Heart left ventricle (tissue), 16 donors: ENCODE measurements at places on chromosomes 5 and 9. TPM values are rescaled to one million over a fixed set of nuclear protein-coding genes. Genes with fewer than 3 reads are reported as not detected.

Gene IL33
- 19.0 TPM for total RNA-seq

Gene SMIM33
- not detected for total RNA-seq

DNA sequence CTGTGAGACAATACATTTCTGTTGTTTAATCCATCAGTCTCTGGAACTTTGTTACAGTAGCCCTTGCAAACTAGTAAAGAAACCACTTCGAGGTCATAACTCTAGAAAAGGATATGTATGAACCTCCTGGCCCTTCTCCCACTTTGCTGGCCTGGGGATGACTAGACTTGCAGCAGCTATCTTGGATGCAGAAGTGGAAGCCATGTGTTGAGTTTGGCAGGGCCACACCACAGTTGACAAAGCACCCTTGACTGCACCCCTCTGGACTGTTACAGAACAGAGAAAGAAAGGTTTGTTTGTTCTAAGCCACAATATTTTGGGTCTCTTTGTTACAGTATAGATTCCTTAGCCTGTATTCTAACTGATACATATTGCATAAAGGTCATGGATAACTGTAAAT, 183.2 kb upstream of the TAS2R1 start:
- no peak for DNase-seq

GRCh38 chr5:1065891-1066650, 45.8 kb downstream of the SLC12A7 start:
- no peak for DNase-seq

- DNase-seq: no peak
Observed at GRCh38 chr5:148255456-148255855, 13.1 kb upstream of the SPINK13 start.

DNA sequence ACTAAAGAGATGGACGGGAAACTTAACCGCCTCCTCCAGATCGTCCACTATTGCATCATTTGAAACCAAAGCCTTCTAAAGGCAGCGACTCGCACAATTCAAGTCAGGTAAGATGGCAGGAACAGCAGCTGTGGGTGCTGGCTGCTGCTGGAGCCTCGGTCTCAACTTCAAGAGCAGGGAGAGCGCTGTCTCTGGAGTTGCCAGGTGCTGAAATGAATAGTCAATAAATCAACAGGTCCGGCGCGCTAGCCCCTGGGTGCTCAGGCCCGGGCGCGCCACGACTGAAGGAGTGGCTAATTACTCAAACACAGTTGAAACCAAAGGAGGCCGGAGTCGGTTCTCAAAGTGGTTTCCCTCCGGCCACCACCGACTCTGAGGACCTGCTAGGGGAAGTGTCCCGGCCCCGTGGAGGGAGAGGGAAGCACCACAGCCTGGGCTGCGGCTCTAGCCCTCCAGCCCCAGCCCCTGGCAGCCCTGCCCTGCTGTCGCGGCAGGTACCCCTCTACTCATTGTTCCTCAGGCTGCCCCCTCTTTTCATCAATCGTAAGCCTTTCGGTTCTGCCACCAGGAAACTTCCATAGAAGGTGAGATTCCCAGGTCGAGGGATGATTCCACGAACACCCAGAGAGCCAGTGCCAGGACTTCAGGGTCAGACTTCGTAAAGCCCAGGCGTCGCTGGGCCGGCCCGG, 804 bp downstream of the TTC39B start:
- DNase-seq: peak; percentile 43

Gene MINAR2
- not detected for total RNA-seq

DNA sequence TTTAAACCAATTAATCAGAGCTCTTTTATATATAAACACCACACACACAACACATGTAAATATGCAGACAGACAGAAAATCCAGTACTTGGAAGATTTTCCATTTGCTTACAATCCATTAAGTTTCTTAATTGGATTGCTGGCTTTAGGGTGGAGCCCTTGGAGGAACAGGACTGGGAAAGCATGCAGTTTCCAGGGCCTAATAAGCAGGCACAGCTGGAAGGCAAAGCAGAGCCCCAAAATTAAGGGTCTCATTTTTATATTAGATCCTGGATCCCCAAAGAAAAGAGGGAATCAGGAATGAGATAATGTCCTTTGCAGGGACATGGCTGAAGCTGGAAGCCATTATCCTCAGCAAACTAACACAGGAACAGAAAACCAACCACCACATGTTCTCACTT, 13.1 kb upstream of the SMC2 start:
- DNase-seq: no peak

- no peak for DNase-seq
Observed at GRCh38 chr9:76677481-76678055, 86.7 kb upstream of the PCA3 start.

GRCh38 chr9:130451509-130452388, 7.0 kb downstream of the ASS1 start:
- DNase-seq: peak; percentile 94

Gene STX17
- total RNA-seq: 23.7 TPM

DNA sequence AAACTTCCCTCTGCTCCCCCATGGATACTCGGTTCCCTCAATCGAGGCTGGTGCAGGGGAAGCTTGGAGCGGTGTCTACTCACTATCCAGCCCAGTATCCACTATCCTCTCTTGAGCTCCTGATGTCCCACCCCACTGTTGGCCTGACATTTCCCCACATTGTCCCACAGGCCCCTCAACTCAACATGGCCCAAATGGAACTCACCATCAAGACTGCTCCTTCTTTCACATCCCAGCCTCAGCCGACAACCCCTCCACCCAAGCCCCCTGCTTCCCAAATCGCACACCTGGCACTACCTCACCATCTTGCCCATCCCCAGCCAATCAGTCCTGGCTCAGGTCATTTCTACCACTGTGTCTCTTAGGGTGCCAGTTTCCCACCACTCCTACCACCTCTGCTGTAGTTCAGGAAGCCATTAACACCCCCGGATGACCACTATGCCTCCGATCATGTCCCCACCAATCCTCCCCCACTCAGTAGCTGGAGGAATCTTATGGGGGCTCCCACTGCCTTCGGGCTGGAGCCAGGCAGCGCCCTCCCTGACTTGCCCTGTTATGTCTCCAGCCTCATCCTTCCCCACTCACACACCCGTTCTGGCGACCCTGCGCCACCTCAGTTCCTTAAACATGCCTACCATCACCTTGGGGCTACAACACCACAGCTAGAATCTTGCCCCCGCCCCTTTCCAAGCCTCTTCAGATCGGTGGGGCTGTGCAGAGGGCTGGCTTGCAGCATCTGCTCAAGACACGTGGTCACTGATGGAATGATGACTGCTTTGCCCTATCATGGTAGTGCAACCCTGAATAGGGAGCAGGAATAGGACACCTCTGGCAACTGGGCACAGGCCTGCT, 273.6 kb downstream of the FSTL4 start:
- DNase-seq: no peak

Gene TLX3
- total RNA-seq: not detected

GRCh38 chr9:4289411-4290326, 10.2 kb downstream of the GLIS3 start:
- no peak for DNase-seq

DNA sequence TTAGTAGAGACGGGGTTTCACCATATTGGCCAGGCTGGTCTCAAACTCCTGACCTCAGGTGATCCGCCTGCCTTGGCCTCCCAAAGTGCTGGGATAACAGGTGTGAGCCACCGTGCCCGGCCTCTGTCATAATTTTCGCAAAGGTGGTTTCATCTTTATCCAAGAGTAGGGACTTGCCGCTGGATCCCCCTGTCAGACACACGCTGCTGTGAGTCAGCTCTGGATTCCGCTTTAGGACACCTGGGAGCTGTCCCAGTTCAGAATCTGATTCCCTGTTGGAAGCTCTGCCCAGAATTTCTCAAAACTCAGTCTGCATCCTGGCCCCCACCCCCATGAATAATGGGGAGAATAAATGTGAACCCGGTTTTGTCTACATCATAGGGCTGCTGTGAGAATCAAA, 17.9 kb upstream of the GRHPR start:
- DNase-seq: no peak

GRCh38 chr5:2574155-2574554, 177.3 kb downstream of the IRX2 start:
- DNase-seq: no peak

DNA sequence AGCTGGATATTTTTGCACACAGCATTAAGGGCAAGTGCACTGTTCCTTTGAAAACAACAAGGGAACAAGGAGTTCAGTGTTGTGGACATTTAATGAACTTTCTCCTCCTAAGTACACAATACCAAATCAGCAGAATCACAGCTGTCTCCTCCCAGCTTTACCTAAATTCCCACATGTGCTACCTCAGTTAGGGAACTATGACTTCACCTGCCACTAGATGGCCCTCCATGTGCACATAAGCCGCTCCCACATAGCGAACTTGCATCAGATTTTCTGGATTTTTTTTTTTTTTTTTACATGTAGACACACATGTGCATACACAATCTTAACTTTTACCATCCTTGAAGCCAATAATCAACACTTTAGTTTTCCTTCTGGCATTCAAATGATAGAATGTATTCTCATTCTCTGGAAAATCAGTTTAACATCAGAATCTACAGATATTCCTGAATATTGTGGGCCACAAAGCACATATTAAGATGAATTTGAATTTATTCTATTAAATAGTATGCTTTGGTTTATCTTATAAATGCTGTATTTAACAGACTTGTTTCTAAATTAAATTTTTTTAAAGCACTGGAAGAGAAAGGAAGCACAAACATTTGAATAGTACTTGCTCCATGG, 123.6 kb downstream of the PALM2AKAP2 start:
- no peak for DNase-seq

- no peak for DNase-seq
Observed at GRCh38 chr5:108588323-108588722, 159.4 kb upstream of the FER start.

Gene ZNF462
- total RNA-seq: 32.0 TPM

Gene CDC20B
- total RNA-seq: not detected

GRCh38 chr9:90393365-90394152, 249.1 kb downstream of the DIRAS2 start:
- no peak for DNase-seq

Gene INSL6
- not detected for total RNA-seq

Gene FNIP1
- 33.7 TPM for total RNA-seq

GRCh38 chr9:37406603-37407401, 15.7 kb upstream of the GRHPR start:
- DNase-seq: no peak

- peak; percentile 88 for DNase-seq
Observed at GRCh38 chr5:34929720-34930461, 532 bp downstream of the DNAJC21 start.
